Hair follicle dermal papilla cell (primary cell): ENCODE measurements at places on chromosomes 16 and 17. TPM values are rescaled to one million over a fixed set of nuclear protein-coding genes. Genes with fewer than 3 reads are reported as not detected.

The KIF19 gene
- not detected in 2 replicates for total RNA-seq

The BHLHA9 gene
- not detected in 2 replicates for total RNA-seq

The CCL5 gene
- 0.16 TPM in 1 of 2 replicates, not detected in the other for total RNA-seq

The SLC13A2 gene
- not detected in 2 replicates for total RNA-seq

The GID4 gene
- total RNA-seq: 10.8 and 11.0 TPM in 2 replicates

The LGALS9 gene
- total RNA-seq: 12.8 and 20.8 TPM in 2 replicates

The MT4 gene
- total RNA-seq: not detected in 2 replicates

The CD300LB gene
- not detected in 2 replicates for total RNA-seq

The SLC2A4 gene
- under 0.01 and 0.12 TPM in 2 replicates for total RNA-seq

The FNDC8 gene
- not detected in 2 replicates for total RNA-seq

The CRYM gene
- total RNA-seq: 0.24 and 0.49 TPM in 2 replicates

The CHRNE gene
- total RNA-seq: 4.7 and 5.8 TPM in 2 replicates

The CCL4L2 gene
- total RNA-seq: not detected in 2 replicates

The CLEC18C gene
- total RNA-seq: not detected in 2 replicates

The EXOC3L1 gene
- total RNA-seq: not detected in 2 replicates

The ABCC6 gene
- 2.2 and 3.6 TPM in 2 replicates for total RNA-seq

The TBC1D3G gene
- total RNA-seq: not detected in 2 replicates

The NARF gene
- 33.8 and 34.9 TPM in 2 replicates for total RNA-seq

The HIC1 gene
- total RNA-seq: 69.8 and 71.9 TPM in 2 replicates

The FBXO39 gene
- total RNA-seq: 0.97 TPM in 1 of 2 replicates, not detected in the other

The CCL23 gene
- not detected in 2 replicates for total RNA-seq

The TP53TG3D gene
- 0.49 and 1.2 TPM in 2 replicates for total RNA-seq

The SUZ12 gene
- total RNA-seq: 10.6 and 13.5 TPM in 2 replicates

The CCDC154 gene
- total RNA-seq: under 0.01 and 0.24 TPM in 2 replicates

The CACNG1 gene
- not detected in 2 replicates for total RNA-seq

The BCO1 gene
- total RNA-seq: 0.16 and 0.49 TPM in 2 replicates

The ADAP2 gene
- 0.24 and 0.32 TPM in 2 replicates for total RNA-seq

The CFAP97D1 gene
- not detected in 2 replicates for total RNA-seq

The TMC6 gene
- 1.9 and 3.9 TPM in 2 replicates for total RNA-seq

The TTLL6 gene
- total RNA-seq: not detected in 2 replicates

The CEMP1 gene
- total RNA-seq: not detected in 2 replicates

The MYO15A gene
- total RNA-seq: 0.97 and 1.9 TPM in 2 replicates

The OR3A2 gene
- total RNA-seq: under 0.01 and 0.24 TPM in 2 replicates

The MYOCD gene
- total RNA-seq: 0.24 and 0.81 TPM in 2 replicates

The LPO gene
- total RNA-seq: not detected in 2 replicates

The LYRM9 gene
- 18.5 and 25.0 TPM in 2 replicates for total RNA-seq

The CASKIN2 gene
- total RNA-seq: 12.2 and 15.9 TPM in 2 replicates

The RTN4RL1 gene
- 0.85 and 1.6 TPM in 2 replicates for total RNA-seq

The MLKL gene
- 11.5 and 15.7 TPM in 2 replicates for total RNA-seq

The TAT gene
- total RNA-seq: under 0.01 and 0.16 TPM in 2 replicates

The PALB2 gene
- total RNA-seq: 13.1 and 14.1 TPM in 2 replicates

The ABCA9 gene
- 8.0 and 9.9 TPM in 2 replicates for total RNA-seq

The HOXB9 gene
- total RNA-seq: not detected in 2 replicates

The CTRB2 gene
- not detected in 2 replicates for total RNA-seq

The PARN gene
- 27.3 and 28.4 TPM in 2 replicates for total RNA-seq

The RRAD gene
- 10.9 and 23.2 TPM in 2 replicates for total RNA-seq

The TCAP gene
- 0.36 and 0.49 TPM in 2 replicates for total RNA-seq

The IGF2BP1 gene
- 0.24 and 0.32 TPM in 2 replicates for total RNA-seq

The TP53TG3B gene
- total RNA-seq: 0.73 TPM in 1 of 2 replicates, not detected in the other

The CSH2 gene
- not detected in 2 replicates for total RNA-seq

The ACAP1 gene
- 0.97 TPM in 1 of 2 replicates, not detected in the other for total RNA-seq

The OR1A1 gene
- not detected in 2 replicates for total RNA-seq

The ADGRG3 gene
- not detected in 2 replicates for total RNA-seq

The CD79B gene
- total RNA-seq: 0.16 and 0.24 TPM in 2 replicates

The OTOP3 gene
- total RNA-seq: not detected in 2 replicates

The SOCS1 gene
- 2.8 and 5.2 TPM in 2 replicates for total RNA-seq

The MT1G gene
- not detected in 2 replicates for total RNA-seq

The CCL11 gene
- 0.61 TPM in 1 of 2 replicates, not detected in the other for total RNA-seq

The SEPTIN12 gene
- total RNA-seq: not detected in 2 replicates

The ARHGAP44 gene
- total RNA-seq: 1.6 and 2.1 TPM in 2 replicates
